Stimulated activated naive B cell treated with anti-CD40 and anti-IgM and Interleukin-4, amounts not matched to agents 10 μg/mL and 1 μg/mL and 100 μg/mL, for 72 hours (primary cell): ENCODE measurements at places on chromosomes 12 and 14.

DNA sequence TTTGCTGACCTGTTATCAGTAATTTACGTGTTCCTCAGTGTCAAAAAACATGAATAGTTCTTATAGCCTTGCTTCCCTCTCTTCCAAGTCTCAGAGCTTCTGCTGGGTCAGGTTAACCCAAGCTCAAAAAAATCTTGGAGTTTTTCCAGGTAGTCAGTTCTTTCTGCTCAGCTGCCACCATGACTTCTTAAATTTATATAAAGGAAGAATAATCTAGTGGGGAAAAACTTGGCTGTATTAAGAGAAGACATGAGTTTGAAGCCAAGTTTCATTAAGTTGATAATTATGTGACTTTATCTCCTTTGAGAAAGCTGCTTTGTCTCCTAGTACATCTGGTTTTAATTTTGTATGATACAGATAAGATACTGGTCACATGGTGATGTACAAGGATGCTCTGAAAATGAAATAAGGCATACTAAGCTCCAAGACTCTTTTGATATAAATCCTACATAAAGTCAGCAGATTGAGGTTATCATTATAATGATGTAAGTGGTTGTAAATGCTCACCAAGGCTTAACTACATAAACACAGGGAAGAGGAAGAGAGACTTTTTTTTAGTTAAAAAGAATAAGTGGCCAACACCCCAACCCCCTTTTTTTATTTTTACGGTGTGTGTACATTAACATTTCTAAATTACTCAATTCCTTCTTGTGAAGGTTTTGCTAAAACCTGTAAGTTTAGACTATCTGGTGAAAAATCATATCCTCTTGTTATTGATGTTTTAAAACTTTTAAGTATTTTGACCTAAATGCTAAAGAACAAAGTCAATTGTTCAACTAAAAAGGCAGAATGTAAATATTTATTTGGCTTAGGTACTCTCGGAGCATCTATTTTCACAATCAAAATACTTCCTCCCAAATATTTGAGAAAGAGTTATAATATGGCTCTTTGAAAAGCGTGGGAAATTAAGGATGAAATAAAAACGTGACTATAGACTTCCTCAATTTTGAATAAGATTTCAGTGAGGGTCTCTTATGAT, 84.1 kb upstream of the SLC38A2 start:
- no peak for DNase-seq

DNA sequence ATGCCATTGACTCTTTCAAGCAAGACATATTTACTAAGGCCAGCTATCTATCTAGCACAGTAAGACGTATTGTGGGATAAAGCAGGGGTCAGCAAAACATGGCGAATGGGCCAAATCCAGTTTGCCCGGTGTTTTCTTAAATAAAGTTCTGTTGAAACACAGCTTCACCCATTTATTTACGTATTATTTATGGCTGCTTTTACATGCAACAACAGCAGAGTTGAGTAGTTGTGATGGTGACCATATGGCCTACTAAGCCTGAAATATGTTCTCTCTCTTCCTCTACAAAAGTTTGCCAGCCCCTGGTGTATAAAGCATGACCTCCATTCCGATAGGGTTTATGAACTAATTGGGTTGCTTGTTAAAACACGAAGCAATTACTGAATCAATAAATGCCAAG, 322.1 kb downstream of the CCDC91 start:
- no peak for DNase-seq

- no peak for DNase-seq
These were observed 128.4 kb downstream of the RPAP3 start for GRCh38 chr12:47577206-47577989.

DNA sequence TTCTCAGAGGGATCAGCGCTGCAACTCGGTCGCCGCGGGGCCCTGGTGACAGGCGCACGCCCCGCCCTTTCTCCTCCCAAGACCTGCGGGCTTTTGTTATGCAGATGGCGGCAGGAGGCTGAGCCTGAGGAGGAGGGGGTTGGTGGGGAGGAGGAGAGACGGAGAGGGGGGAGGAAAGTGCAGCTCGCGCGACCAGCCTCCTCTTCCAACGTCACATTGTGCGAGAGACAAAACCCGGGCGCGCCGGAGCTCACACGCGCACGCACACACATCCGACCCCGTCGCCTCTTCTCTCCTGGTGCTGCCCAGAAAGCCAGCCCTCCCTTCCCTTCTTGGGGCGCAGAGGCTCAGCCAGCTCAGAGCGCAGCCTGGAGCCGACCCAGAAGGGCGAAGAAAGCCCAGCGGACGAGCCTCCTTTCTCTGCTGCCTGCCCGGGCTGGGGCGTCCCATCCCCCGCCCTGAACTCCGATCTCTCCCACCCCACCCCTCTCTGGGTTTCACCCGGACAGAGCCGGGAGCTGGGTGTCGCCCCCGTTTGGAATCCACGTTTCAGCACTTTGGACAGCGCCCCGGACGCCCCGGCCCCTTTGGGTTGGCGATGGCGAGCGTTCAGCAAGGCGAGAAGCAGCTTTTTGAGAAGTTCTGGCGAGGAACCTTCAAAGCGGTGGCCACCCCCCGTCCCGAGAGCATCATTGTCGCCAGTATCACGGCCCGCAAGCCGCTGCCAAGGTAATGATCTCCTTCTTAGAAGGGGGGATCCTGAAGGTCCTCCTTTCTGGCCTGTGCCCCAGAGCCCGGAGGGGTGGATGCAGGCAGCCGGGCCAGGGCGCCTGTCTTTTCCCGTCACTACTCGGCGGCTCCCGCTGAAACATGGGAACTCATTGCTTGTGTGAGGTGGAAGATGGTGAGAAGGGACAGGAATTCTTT, at the start of gene SRRM4:
Gene SRRM4, plus strand, starts transcription at position 257 of the 927 bp plus-strand sequence. Its CDS starts 342 bp downstream, at position 599.
- DNase-seq, result no peak

DNA sequence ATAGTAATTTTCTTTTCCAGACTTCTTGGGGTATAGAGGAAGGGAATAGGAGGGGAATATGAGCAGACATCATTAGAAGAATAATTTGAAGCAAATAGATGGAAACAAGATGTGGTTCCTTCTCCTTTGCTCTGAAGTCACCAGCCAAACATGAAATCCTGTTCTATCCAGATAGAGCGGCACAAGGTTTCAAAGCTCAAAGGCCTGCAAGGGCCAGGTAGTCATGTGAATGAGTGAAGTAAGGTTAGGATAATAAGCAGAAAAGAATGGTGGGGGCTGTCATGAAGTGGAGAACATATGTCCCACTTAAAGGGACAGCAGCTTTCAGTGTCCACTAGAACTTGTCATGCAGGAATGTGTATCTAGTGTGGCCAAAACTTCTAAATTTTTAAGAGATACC, 2.5 kb upstream of the IKZF4 start:
- no peak for DNase-seq

- no peak for DNase-seq
These were observed 151.5 kb downstream of the AACS start for GRCh38 chr12:125216756-125217155.

- DNase-seq, result no peak
These were observed 99.4 kb downstream of the ETV6 start for GRCh38 chr12:11748903-11749302.

DNA sequence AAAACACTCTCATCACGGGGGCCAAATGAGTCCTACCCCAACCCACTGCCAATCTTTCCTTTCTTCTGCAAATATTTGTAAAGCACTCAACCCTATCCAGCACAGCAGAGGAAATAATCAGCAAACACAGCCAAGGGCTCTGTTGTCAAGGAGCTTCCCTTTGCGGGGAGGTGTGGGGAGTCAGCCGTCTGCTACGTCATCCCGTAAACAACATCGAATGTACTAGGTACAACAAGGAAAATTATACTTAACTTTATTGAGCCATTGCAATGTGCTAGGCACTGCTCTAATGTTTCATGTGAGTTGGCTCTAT, 22.8 kb downstream of the TMEM63C start:
- no peak for DNase-seq

- DNase-seq, result no peak
These were observed 54.5 kb upstream of the IGF1 start for GRCh38 chr12:102534899-102535298.

GRCh38 chr12:85182699-85183098, 97.3 kb upstream of the ALX1 start:
- DNase-seq, result no peak

- no peak for DNase-seq
These were observed 26.6 kb upstream of the NXPH4 start for GRCh38 chr12:57190037-57190436.

DNA sequence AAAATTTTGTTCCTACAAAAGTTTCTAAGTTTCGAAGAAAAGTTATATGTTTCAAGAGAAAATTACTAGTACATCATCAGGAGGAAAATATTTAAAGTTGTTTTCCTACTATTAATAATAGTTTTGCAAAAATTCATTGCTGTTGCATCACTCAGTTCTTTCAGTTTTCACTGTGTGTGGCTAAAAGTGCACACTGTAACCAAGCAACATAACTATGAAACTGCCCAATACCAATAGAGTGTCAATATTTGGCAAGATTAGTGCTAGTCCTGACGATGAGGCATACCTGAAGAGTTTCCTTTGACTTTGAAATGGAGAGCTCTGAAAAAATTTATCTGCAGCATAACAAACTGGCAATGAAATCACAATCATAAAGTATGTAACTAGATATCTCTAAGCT, 194.3 kb downstream of the CPNE8 start:
- no peak for DNase-seq

GRCh38 chr12:106774808-106775524, 484 bp downstream of the RIC8B start:
- DNase-seq, result no peak

DNA sequence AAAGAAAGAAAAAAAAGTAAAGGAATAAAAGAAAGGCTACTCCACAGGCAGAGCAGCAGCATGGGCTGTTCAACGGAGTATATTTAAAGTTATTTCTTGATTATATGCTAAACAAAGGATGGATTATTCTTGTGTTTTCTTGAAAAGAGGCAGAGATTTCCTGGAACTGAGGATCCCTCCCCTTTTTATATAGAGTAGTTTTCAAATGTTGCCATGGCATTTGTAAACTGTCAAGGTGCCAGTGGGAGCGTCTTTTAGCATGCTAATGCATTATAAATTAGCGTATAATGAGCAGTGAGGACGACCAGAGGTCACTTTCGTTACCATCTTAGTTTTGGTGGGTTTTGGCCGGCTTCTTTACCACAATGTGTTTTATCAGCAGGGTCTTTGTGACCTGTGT, 383.0 kb downstream of the PCNX1 start:
- no peak for DNase-seq

GRCh38 chr12:34395056-34396005, 373.0 kb downstream of the ALG10 start:
- no peak for DNase-seq

- no peak for DNase-seq
These were observed 128.0 kb upstream of the DNM1L start for GRCh38 chr12:32551058-32551457.

DNA sequence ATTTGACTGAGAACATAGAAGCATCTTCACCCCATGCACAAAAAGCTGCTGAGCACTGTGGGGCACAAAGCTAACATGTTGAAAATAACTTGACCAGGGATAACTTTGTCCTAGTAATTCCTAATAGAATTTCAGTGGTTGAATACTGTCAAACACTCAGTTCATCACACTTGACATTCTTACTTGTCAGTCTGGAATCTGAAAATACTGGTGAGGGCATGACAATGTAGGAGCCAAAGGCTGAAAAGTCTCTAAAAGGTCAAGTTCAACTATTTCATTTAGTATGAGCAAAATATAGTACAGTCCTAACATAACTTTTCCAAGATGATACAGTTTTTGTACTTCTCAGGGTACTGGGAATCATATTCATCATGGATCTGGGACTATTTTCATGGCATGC, 504.4 kb upstream of the LMO3 start:
- DNase-seq, result no peak

- no peak for DNase-seq
These were observed 164.4 kb upstream of the HIF1A start for GRCh38 chr14:61530896-61531295.

DNA sequence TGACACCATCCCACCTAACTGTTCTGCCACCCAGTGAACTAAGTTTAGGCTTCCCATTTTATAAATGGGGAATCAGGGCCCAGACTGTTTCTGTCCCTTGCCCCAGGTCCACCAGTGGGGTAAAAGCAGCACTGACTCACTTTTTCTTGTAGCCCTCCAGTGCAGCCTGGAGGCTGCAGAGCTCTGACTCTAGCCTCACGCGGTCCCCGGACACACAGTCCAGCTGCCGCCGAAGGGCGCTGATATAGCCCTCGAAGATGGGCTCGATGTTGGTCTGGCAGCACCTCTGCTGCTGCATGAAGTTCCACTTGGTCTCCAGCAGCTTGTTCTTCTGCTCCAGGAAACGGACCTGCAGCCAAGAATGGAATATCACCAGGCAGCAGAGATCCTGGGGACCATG, 2.6 kb downstream of the KRT82 start:
- no peak for DNase-seq
